ENCODE measurements at places on chromosomes 2 and 18.

DNA sequence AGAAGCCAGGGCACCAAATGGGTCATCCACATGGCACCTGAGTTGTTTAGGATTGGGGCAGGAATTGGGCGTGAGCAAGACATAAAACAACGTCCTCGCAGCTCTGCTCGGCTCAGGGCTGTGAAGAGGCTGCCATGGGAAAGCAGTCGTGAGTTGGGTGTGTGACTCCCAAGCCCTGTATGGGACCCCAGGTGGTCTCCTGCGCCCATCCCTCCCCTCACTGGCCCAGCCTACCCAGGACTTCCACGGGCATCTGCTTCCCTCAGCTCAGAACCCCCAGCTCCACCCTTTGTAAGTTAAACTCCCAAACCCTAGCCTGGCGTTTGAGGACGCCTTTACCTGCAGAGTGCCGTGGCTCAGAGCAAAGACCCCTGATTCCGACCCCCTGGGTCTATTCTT, 23.2 kb upstream of the HPCAL1 start:
- no peak for DNase-seq

- DNase-seq = no peak
Measured at GRCh38 chr2:67384123-67384822, 12.9 kb upstream of the ETAA1 start.

- DNase-seq = peak; percentile 49
Measured at GRCh38 chr2:37324536-37324785, 172 bp downstream of the PRKD3 start.

DNA sequence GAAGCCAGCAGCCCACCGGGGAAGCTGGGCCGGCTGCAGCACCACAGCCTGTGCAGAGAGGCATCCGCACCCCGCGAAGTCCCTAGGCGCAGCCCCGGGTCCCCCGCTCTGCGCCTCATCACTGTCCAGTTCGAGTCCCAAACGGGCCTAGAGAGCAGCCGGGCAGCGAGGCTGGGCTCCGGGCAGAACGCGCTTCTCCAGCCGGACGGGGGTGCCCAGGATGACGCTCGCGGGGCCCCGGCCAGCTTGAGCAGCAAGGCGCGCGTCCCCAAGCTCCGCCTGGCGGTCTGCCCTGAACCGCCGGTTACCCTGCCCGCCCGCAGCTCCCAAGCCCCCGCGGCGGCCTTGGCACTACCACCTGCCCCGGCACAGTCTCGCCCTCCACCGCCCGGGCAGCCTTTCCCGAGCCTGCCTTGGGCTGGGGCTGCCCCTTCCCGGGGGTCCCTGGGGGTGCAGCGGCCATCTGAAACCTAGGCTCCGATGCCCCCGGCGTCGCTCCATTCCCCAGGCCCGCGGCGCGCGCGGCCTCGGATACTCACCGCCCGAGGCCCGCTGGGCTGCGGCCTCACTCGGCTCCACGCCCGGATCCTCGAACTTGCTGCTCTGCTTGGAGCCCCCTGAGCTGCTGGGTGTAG, 591 bp downstream of the SLC16A14 start:
- no peak for DNase-seq

- DNase-seq = no peak
Measured at GRCh38 chr2:54183281-54183680, 67.9 kb downstream of the ACYP2 start.

- no peak for DNase-seq
Measured at GRCh38 chr18:24271381-24272228, 126.0 kb downstream of the OSBPL1A start.

GRCh38 chr2:60708630-60709320, 47.3 kb upstream of the PAPOLG start:
- DNase-seq = no peak

DNA sequence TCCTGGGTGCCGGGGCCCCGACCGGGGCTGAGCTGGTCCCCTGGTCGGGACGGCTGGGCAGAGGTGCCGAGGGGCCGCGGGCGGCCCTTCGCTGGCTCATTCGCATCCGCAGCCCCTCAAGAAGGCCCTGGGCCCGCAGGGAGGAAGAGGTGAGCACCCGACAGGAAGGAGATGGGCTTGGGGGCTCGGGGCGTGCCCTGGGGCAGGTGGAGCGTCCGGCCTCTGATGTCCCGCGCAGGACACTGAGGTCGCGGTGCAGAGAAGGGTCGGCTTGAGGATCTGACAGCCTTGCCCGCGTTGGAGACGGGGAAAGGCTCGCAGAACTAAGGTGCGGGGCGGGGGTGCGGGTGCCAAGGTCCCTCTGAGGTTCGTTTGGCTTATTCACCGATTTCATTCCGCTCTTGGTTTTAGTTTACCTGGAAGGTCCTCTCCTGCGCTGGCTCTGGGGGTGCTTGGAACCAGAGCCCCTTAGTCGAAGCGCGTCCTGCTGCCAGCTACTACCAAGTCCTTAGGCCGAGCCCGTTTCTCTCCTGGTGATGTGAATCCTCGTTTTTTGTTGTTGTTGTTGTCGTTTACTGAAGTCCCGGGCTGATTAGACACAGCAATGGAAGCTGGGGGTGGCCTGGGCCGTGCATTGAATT, 18.9 kb upstream of the CD8A start:
- no peak for DNase-seq

DNA sequence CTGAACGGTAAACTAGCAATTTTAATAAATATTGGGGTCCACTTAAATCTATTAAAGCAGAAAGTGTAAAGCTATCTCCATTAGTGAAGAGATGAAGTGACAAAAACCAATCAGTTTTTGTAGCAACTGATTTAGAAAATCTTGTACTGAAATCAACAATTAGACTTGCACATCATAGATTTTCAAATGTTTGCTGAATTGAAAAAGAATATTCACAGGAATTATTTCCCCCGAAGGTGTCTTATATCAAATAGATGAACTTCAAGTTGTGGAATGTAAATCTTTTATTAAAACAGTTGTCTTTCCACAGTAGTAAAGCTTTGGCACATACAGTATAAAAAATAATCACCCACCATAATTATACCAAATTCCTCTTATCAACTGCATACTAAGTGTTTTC, 48.7 kb downstream of the ATIC start:
- no peak for DNase-seq

GRCh38 chr2:13826314-13826853, 806.1 kb upstream of the LRATD1 start:
- DNase-seq = no peak

DNA sequence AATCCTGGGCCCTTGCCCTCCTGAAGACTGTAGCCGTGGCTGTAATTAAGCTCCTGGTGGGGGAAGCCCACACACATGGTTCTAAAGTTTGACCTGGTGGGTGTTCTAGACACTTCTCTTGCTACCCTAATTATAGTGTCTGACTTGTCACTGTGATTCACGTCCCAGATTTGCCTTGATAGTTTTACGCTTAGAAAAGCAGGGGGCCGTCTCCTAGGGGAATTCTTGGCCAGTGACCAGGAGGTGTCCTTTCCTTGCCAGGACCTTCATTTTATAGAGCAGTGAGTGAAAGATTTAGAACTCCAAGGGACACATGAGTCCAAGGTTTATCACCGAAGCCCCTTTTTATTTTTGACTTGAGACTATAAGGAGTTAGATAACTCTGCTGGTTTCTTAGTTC, 9.0 kb downstream of the TMEM214 start:
- no peak for DNase-seq

GRCh38 chr18:44514106-44514505, 166.6 kb upstream of the SETBP1 start:
- no peak for DNase-seq

GRCh38 chr2:179130560-179130959, 80.6 kb upstream of the CCDC141 start:
- no peak for DNase-seq
